ENCODE measurements at places on chromosomes 3 and 15.

GRCh38 chr3:111725706-111726105, 130.6 kb upstream of the ZBED2 start:
- no peak for DNase-seq

- DNase-seq, result no peak
These were observed 184.9 kb downstream of the NR2F2 start for GRCh38 chr15:96515371-96515770.

- DNase-seq, result no peak
These were observed 14.9 kb upstream of the PSTPIP1 start for GRCh38 chr15:76979996-76980520.

DNA sequence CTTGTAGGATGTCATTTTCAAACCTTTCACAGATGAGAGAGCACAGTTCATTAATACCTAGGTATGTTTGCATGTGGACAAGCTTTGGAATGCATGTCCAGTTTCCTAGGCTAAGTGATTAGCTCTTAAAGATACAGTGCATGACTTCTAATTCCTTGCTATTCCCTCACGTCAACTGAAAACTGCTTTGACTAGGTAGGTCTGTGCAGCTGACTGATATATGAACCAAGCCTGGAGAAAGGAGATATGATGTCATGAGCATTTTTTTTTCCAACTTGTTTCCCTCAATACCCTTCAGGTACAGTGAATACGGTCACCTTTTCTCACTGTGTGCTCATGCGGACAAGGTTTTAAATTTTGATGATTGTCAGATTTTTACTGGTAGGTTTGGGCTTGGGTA, 41.6 kb upstream of the TASOR start:
- DNase-seq, result no peak

- DNase-seq, result no peak
These were observed 25.1 kb upstream of the SH3GL3 start for GRCh38 chr15:83422081-83422480.

GRCh38 chr15:64111679-64112050, 15.9 kb downstream of the SNX1 start:
- DNase-seq, result no peak

GRCh38 chr15:84715441-84716035, 401 bp downstream of the SEC11A start:
- no peak for DNase-seq

GRCh38 chr3:78659386-78659987, 1108.3 kb downstream of the ROBO1 start:
- peak; percentile 69 for DNase-seq

- DNase-seq, result peak; percentile 14
These were observed 386.0 kb upstream of the LRRC3B start for GRCh38 chr3:26236531-26236930.

- no peak for DNase-seq
These were observed 46.0 kb downstream of the ITGA11 start for GRCh38 chr15:68385671-68386586.

- DNase-seq, result no peak
These were observed 221.8 kb upstream of the SUCLG2 start for GRCh38 chr3:67876261-67876660.

DNA sequence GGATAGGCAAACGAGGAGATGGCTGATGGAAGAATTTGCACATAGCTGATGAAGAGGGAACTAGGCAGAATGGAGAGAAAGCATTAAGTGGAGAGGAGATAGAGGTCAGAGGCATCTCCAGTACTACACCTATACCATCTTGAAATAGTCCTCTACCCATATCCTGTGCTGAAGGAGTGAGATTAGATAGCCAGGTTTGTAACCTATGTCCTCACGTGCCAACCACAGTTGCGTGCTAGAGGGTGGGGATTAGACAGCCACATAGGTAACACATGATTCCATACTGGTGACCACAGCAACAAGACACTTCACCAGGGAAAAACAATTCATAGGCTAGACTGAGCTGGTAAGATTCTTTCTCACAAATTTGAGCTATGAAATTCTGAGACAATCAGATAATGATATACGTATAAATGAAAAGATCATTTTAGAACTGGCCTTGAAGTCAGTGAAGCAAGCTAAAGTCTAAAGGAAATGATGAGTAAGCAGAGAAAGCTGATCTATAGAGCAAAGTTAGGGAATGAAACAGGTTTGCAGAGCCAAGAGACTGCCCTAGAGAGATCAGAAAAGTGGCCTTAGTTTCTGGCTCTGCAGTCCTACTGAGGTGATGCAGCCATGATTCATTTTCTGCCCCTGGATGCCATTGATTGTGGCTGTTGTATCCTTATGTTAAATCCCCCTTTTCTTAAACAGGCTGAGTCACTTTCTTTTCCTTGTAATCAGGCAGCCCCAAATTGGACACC, 17.7 kb downstream of the MYNN start:
- DNase-seq, result no peak

DNA sequence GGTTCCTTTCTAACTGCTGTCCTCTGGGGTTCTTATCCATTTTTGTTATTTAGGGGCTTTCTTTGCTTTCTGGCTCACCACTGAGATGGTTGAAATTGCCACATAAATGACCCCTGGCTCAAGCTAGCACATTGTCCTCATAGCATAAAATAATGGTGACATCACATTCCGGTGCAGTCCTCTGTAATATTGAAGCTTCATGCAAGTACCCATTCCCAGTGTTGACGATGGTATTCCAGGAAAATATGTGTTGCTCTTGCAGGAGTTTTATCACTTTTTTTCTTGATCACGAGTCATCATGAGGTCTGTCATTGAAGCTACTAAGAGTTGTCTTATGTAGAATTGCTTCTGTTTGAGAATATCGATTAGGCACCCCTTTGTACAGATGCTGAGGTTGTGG, 56.1 kb downstream of the CRTC3 start:
- no peak for DNase-seq

- peak; percentile 5 for DNase-seq
These were observed 100.3 kb downstream of the MECOM start for GRCh38 chr3:169562988-169563774.

GRCh38 chr3:170792471-170792870, 77.5 kb downstream of the RPL22L1 start:
- no peak for DNase-seq

- DNase-seq, result no peak
These were observed 93.4 kb downstream of the IGSF11 start for GRCh38 chr3:118941236-118941635.

DNA sequence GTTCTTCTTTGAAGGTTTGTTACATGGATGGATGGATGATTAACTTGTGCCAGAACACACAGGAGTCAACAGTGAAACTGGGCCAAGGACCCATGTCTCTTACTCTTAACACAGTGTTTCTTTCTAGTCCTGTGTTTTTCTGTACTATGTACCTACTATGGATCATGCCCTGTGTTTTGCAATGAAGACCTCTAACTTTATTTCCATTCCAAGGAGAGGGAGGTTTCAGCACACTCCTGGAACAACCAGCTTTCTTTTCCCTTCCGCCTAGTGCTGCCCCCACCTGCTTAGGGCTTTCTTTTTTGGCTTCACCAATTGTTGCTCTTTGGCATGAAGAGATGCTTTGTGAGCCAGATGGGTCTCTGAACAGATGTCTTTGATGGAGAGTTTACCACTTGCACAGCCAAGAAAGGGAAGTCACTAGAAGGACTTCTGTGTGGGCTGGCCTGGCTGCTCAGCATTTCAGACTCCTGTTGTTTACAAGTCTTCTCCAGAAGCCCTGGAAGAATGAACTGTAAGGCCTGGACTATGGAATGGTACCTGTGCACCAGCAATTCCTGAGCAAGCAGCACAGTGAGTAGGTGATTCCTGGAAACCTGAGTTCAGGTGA, 44.5 kb downstream of the SNAPC5 start:
- DNase-seq, result peak; percentile 62

DNA sequence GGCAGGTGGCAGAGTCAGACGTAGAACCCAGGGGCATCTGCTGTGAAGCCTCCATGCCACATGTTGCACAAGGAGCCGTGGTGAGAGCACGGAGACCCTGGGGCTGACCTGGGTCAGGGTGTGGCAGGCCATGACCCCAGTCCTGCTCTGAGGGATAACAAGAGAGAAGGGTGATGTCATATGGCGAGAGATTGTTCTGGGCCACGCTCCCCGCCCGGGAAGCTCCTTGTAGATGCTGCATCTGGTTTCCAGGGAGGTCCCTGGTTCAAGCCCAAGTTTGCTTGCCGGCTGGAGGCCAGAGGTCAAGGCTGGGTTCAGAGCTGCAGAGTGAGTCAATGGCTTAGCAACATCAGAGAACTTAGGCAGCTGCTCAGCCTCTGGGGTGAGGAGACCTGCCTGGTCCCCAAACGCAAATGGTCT, 17.3 kb downstream of the FGD5 start:
- no peak for DNase-seq

DNA sequence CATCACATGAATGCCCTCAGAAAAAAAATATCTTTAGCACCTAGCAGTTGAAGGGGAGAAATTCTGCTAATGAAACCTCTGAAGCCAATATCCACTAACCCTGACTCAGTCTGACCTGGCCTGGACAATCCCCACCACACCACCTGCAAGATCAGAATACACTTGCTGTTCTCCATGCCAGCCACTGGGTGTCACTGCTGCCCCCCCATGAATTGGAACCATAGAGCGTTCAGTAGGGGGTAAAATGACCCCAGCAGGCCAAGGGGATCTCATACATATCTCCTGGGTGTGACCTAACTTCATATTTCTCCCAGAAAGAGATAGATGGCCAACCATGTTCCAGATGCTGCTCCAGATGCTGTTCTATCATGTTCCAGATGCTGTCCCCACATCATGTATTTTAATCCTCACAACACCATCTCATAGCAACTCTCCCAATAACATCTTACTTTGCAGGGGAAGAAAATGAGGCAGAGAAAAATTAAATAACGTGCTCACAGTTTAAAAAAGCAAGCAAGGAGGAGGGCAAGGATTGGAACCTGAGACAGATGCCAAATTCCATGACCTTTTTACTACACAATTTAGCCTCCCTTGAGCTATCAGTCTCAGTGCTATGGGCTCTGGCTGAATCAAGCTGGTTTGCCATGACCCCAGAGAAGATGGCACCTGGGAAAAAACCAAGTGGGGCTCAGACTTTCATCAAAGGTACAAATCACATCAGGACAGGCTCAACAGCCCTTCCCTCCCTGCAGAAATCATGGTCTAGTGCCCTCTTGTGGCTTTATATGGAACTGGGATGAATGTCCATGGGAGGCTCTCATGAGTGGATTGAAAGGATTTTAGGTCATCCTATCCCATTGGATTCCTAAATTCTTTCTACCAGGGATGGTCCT, 12.4 kb downstream of the NTRK3 start:
- DNase-seq, result peak; percentile 30

- no peak for DNase-seq
These were observed 205.4 kb upstream of the TRIM42 start for GRCh38 chr3:140472306-140473020.

DNA sequence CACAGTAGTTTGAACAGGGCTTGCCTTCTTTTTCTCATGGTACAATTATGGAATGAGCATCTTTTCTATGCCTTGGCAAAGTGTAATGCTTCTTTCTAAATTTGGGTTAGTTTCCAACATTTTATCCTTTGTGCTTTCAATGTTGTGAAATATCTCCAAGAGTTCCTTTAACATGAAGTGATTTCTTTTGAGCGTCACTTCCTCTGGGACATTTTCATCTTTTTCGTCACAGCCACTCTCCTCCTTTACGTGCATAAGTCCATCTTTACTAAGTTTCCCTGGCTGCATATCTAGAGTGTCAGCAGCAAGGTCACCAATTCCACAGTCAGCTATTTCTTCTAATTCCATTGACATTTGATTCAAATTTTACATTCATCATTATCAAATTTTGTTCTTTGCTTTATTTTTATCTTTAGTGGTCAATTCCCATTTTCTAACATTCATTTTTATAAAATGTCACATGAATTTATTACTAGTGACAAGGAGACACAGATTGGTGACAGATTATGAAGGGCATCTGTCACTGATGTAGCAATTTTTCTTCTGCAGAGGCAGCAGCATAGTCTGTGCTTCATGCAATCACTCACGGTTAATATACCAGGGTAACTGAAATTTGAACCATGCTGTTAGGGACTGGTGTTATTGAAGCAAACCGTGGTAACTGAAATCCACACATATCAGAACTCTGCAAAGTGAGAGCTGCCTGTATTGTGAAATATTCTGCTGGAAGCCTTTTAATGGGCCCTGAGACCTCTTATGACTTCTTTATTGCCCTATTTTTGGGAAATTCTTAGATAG, 126.5 kb upstream of the THBS1 start:
- DNase-seq, result no peak

GRCh38 chr3:15360788-15361493, 28.6 kb upstream of the SH3BP5 start:
- no peak for DNase-seq

DNA sequence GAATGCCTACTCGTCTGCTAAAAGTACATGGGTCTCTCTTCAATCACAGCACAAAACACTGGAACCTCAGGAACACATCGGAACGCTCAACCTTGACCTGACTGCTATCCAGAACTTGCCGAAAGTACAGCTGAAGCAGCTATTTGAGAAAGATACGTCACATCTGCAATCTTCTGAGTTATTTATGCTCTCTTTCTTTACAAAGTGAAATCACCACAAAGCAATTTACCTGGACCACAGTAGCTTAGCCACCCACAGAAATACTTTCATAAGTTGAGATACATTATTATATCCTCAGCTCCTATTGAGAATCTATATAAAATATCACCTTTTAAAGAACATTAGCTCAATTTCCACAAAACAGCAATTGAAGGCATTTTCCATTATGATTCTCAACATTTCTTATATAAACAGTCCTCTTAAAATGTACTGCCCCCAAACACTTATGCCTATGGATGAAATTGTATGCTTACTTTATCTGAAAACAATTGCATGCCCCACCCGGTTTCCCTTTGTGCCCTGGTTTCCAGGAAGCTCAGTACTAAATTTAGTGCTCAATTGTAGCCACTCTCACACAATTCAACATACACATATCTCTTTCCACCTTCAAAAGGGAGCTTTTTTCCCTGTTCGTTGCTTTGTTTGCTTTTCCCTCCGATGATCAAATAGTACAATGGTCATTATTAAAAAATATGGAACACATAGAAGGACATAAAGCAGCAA, 31.8 kb downstream of the HEG1 start:
- DNase-seq, result no peak

GRCh38 chr3:110393941-110394340, 677.7 kb upstream of the NECTIN3 start:
- no peak for DNase-seq

DNA sequence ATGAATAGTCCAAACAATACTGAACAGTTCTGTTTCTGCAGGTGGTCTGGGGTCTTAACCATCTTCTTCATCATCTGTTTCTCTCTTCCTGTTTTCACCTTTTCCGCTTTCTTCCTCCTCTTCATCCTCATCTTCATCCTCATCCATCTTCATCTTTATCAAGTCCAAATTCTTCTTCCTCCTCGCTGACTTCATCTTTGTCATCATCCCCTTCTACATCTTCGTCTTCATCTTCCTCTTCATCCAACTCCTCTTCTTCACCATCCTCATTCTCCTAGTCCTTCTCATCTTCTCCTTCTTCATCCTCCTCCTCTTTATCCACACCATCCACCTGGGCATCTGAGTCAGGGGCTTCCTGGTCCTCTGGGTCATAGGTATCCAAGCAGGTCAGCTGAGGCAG, 16.5 kb upstream of the CFAP161 start:
- no peak for DNase-seq

GRCh38 chr3:99950921-99951320, 133.3 kb downstream of the CMSS1 start:
- no peak for DNase-seq

Data from cerebellar cortex (tissue), 1 donor.